AG10803 (cell line): ENCODE measurements at places on chromosomes 2 and 18.

DNA sequence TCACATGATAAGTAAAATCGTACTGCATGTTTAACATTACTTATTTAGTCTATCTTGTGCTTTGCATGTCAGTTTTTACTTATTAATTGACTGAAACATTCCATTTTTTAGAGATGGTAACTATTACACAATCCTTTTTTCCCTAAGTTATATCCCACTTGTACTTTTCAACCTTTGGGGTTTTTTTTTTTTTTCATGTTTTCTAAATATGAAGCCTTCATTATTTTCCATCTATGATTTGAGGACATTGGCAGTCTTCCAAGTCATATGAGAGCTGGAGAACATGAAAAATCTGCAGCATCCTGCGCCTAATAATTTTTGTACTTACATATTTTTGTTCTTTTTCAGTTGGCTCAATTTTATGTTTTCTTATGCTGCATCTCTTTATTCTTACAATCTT lies 113.9 kb downstream of the MYO1B start:
- no peak for DNase-seq

DNA sequence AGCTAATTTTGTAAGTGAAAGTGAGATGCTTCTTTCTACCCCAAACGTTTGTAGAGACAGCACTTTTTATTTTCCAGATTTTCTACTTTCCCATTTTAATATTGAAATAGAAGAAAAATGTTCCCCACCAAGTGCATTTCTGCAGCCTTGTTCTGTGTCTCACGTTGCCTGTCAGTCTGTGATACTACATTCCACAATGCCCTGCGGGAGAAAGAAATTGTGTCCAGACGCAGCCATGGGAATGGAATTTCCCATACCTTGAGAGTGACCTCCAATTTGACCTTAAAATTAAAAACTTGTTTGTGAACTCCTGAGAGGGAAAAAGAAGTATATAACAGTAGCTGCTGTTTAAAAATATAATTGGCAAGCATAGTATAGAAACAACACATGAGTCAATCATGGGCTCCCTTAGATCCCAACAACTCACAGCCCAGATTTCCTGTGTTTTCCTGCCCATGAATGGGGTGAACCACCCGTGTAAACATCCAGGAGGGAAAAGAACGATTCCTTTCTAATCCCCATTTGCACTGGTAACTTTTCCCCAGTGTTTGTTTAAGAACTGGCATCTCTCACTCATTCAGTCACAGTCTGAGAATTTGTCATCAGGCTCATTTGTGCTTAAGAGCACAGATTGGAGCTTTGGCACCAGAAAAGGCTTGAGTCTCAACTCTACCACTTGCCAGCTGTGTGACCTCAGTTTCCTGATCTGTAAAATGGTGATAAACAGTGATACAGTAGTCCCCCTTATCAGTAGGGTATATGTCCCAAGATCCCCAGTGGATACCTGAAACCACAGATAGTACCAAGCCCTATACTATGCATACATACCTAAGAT lies 166.1 kb upstream of the ZNF521 start:
- DNase-seq = no peak

GRCh38 chr18:59706499-59706898 lies 9.3 kb upstream of the CCBE1 start:
- peak; percentile 45 for DNase-seq

DNA sequence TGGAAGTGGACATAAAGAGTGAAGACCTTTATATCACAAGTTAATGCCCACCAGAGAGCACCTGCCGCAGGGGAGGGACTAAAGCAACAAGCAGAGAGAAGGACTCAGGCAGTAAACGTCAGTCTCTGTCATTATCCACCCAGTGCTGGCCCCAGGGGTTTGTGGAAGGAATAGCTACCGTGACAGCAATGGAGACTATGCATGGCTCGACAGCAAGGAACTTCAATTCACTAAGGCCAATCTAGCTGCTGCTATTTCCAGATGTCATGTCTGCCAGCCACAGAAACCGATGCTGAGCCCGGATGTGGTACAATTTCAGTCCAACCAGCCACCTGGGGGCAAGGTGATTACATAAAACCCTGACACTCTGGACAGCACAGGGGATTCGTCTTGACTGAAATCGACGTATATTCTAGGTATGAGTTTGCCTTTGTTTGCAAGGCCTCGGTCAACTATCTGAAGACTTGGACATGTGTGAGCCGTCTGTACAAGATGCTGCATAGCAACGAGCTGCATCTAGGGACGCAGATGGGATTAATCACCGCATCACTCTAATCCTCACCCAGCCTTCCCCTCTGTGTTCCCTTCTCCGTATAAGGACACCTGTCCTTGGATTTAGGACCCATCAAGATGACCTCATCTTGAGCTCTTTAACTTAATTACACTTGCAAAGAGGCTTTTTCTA lies 154.1 kb upstream of the SH3BP4 start:
- DNase-seq = peak; percentile 62

DNA sequence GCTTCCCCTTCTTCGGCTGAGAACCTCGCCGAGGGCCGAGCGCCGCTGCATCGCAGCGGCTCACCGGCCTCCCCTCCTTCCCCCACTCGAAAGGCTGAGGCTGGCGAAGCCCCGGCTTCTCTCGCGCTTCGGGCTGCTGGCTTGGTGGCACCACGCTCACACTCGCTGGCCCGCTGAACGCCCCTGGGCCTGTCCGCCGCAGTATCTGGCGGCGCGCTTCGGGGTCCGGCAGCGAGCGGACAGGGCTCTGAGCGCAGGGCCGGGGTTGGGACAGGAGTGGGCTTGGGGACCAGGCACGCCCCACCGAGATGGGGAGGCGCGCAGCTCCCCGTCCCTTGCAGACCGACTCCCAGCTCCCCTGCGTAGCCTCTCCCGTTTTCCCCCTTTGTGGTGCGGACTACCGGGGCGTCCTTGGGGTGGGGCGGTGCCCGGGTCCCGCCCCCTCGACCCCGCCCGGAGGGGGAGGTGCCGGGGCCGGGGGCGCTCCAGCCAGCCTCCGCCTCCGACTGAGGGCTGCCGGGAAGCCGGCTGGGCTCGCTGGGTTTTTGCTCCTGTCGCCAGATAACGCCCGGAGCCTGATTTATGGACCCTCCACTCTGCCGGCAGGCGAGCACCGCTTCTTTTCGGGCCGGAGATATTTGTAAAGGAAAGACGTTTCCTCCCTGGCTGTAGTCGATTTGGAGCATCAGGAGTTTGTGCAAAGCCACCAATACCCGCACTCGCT lies 3.8 kb downstream of the GBX2 start:
- no peak for DNase-seq

DNA sequence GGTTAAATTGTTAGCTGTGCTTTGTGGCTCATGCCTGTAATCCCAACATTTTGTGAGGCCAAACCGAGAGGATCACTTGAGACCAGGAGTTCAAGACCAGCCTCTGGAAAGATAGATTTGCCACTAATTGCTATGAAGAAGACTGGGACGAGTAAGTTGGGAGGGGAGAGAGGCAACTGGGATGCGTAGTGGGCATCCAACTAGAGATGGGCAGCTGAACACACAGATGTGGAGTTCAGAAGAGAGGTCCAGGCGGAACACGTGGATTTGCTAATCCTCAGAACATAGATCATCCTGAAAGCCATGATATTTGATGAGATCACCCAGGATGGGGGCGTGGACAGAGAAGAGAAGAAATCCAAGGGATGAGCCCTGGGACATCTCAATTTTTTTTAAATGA lies 48.7 kb downstream of the CYP26B1 start:
- no peak for DNase-seq

DNA sequence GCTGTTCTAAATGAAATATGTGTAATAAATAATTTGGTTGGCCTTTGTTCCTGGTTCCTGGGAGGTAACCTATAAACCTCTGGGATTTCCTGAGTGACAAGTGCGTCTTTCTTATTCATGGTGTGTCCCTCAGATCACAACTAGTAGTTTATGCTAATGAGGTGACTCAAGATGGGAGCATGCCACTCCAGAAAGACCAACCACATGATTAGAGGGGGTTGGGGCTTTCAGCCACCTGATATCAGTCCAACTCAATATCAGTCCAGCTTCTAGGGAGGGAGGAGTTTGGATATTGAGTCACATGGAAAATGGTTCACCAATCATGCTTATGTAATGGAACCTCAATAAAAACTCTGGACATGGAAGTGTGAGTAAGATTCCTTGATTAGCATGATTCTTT lies 96.6 kb downstream of the QPCT start:
- DNase-seq = no peak
